ENCODE measurements at places on chromosomes 7 and 10. TPM values are rescaled to one million over a fixed set of nuclear protein-coding genes. Genes with fewer than 3 reads are reported as not detected.

DNA sequence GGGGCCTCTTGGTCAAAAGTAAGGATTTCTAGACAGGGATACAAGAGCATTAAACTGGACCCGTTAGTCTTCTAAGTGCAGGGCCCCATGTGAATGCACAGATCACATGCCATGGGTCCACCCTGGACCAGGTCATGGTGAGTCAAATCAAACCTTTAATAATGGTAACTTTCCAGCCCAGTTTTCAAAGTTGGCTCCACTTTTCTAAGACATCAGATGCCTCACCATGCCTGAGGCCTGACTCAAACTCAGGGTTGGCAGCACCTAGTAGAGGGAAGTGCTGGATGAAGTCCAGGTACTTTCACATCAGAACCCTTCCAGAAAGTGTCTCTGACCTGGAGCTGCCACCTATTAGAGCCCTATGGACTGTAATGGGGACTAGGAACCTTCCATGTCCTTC is 9.7 kb upstream of the SMIM30 start:
- no peak for DNase-seq

- no peak for DNase-seq
Observed at GRCh38 chr10:2054728-2055127, 317.4 kb upstream of the ADARB2 start.

DNA sequence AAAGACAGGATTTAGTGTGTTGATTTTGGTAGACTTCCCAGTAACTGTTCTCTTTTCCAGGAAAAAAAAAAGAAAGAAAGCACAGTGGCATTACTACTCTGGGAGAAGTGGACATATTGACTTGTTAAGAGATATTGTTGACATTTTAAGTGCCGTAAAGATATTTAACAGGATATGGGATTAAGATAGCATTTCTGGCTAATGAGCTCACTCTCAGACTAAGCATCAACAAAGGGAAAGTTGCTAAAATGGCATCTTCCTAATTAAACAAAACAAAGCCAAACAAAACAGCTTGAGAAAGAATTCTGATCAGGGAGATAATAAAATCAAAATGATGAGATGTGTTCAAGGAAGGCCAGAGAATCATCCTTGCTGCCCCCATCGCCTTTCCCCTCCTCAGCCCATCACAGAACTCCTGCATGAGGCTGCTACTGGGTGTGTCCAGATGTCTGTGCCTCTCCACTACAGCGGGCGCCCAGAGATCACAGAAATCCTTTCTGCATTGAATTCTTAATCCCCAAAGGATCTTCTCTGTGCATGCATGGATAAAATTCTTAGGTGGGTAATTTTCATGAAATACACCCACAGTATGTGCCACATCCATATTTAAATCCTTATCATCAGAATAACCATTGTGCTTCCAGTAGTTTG is 270.5 kb downstream of the POU6F2 start:
- DNase-seq: no peak

DNA sequence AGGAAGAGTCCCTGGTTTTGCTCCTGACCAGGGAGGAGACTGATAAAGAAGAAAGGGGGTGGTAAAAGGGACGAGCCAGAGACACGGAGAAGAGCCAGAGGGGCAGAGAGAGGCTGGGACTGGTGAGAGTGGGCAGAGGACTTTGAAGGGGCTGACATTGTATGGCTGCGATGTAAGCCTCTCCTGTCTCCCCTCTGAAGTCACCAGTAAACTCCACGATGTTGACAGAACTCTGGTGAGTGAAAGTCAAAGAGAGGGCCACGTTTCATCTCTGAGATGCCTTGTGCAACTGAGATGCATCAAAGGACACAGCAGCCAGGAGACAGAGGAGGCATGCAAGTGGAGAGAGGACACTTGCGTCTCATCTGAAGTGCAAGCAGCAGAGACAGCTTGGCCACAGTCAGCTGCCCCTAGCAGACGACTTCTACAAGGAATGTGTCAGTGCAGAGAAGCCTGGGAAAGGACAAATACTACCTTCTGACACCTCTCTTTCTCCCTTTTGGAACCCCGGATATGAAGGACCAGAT is 54.3 kb downstream of the SMKR1 start:
- no peak for DNase-seq

DNA sequence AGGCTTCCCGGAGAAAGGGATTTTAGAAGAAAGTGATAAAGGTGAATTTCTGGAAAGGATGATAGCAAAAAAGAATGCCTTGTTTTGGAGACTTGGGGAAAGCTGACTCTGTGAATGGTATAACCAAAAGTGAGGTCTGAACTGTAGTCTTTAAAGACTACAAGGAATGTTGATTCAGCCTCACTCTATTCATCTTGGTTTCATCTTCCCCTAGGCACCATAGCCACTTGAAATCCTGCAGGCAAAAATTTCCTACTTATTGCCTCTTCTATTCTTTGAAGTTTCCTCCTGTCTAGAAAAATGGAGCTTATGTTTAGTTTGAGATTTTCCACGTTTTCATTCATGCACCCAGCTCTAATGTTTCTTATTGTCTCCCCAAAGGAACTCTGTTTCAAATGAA is 518.0 kb downstream of the AUTS2 start:
- no peak for DNase-seq

GRCh38 chr7:90988516-90988915 is 275.7 kb upstream of the FZD1 start:
- no peak for DNase-seq

GRCh38 chr10:45383682-45384330 is 9.8 kb downstream of the ALOX5 start:
- DNase-seq: no peak

DNA sequence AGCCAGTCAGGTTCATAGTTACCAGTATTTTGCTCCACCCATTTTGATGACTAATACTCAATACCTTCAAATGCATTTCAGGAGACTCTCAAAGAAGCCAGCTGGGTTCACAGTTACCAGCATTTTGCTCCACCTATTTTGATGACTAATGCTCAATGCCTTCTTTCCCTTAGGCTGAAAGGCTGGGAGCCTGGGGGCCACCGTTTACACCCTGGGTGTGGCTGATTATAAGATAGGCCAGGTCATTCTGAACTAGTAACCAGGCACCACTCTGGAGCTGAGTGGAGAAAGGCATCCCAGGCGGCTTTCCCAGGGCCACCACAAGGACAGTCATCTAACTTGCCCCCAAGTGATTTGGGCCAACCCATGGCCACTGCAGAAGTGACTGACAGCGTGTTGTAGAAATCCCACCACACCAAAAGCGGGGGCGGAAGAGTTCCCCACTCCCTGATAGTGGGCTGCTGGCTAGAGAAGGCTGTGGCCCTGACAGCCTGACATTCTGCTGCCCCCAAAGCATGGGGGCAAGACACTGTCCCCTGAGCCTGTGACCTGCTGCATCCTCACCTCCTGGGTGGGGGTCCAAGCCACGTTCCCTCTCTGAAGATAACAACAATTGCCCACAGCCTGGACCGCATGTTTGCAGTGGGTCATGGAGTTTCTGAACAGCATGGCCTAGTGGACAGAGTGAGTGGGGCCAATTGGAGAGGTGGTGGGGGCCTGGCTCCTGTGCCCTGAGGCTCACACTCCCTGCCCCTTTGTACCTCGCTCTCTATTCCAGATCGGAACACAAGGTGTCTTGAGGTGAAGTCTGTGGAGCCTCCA is 23.0 kb upstream of the ZNF488 start:
- no peak for DNase-seq

PIP gene
- polyA plus RNA-seq: not detected

SKIDA1 gene
- 0.26 TPM for polyA plus RNA-seq

DNA sequence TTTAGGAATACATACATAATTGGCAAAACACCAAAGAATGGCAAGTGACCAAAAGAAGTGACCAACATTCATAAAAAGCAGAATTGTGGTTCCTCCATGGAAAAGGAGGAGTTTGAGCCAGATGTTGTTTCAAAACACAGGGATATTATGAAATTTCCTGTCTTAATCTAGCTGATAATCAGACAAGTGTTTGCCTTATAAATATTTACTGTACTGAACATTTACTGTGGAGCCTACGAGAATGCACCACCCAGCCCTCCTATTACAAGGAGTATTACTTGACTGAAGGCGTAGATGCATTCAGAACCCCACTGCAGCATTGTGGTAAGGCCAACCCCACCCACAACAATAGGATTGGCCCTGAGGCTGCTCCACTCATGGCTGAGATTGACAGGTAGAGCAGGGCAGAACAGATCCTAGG is 118.9 kb downstream of the AKR1D1 start:
- no peak for DNase-seq

DNA sequence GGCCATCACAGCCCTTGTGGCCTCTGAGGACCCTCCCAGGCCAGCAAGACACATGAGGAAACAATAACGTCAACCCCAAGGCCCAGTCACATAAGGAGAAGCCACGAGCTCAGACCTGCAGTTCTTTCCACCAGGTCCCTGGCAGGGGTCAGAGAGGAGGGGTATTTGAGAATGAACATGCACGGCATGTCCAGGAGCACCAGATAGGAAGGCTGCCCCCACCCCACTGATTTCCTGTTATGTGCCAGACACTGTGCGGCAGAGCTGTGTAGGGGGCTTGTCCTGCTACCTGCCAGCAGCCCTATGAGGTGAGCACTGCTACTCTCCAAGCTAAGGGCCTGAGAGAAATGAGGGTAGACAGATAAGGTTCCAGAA is 40.7 kb upstream of the ZMIZ1 start:
- DNase-seq: no peak

- no peak for DNase-seq
Observed at GRCh38 chr10:7444551-7445121, 33.8 kb upstream of the SFMBT2 start.

DNA sequence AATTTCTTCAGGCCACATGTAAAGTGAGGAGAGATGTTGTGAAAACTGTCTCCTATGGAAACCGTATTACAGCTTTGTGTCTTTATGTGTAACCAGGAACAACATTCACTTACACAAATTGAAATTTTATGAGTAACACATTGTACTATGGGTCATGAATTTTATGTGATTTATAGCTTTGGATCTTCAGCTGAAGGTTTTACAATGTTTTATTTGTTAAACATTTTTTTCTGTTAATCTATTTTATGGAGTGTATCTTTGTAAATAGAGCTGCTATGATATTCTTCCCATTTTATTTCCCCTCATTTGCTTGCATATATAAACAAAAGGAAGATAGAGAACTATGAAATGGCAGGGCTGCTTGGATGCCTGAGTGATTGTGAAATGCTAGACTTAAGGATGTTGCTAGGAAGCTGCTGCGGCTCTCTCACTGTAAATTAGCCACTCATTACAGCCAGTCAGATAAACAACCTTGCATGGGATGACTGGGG is 104.5 kb upstream of the PCLO start:
- DNase-seq: no peak

CHCHD2 gene
- 1,201 TPM for polyA plus RNA-seq

PTPRN2 gene
- 0.04 TPM for polyA plus RNA-seq

GRCh38 chr10:21811245-21811585 is 192.3 kb downstream of the DNAJC1 start:
- no peak for DNase-seq

- peak; percentile 50 for DNase-seq
Observed at GRCh38 chr10:73931767-73932619, 21.1 kb downstream of the PLAU start.

- no peak for DNase-seq
Observed at GRCh38 chr10:124745673-124746072, 1.5 kb upstream of the FAM53B start.

DNA sequence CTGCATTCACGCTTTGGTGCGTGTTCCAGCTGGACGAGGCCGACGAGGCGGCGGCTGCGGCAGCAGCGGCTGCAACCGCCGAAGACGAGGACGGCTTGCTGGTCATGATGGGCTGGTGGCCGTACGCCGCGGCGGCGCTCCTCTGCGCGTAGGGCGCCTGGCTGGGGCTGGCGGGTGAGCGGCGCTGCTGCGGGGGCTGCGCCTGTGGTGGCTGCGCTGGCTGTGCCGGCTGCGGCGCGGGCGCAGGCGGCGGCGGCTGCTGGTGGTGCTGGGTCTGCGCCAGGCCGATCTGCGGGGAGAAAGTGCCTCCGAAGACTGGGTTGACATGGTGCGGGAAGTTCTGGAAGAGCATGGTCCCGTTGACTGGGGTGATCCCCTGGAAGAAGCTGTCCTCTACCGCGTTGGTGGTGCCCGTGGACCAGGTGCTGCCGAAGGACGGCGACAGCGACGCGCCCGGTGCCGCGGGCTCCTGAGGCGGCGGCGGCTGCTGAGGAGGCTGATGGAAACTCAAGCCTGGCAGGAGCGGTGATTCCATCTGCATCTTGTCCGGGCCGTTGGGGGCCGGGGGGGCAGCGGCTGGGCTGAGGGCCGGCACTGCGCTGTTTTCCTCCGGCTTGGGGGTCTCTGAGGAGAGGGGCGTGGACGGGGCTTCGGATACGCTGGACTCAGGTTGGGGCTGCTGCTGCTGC is 51.1 kb downstream of the CPEB3 start:
- no peak for DNase-seq
